ENCODE measurements at places on chromosomes 3 and 15.

DNA sequence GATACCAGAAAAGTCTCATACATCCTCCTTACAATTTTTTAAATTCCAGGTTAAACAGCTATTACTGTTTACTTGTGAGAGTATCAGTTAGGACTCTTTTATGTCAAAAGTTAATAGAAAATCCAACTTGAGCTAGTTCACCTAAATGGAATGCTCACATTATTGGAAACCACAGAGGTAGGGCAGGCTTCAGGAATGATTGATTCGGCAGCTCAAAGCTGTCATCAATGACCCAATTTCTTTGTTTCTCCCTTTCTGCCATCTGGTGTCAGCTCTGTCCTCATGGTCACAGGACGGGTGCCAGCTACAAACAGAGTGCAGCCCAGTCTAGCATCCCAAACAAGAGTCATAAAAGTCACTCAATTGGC lies 32.2 kb downstream of the CFAP20DC start:
- DNase-seq: no peak

- no peak for DNase-seq
These were observed 6.8 kb downstream of the ARPP21 start for GRCh38 chr3:35646081-35646480.

DNA sequence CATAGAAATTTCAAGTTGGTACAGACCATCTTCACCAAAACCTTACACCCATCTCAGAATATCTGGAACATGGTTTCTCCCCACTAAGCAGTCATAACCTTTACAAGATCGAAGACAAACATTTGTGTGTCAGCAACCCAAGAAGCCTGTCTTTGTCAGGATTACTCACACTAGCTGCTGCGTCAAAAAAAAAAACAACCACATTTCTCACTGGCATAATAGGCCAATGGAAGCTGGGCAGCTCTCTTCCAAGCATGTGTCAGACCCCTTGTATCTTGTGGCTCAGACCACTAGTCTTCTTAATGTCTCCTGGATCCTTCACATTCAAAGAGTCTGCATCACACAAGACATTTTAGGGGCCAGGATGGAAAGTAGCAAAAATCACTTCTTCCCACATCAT lies 266.9 kb upstream of the IGF1R start:
- no peak for DNase-seq

GRCh38 chr3:134768116-134768515 lies 26.9 kb upstream of the EPHB1 start:
- no peak for DNase-seq

DNA sequence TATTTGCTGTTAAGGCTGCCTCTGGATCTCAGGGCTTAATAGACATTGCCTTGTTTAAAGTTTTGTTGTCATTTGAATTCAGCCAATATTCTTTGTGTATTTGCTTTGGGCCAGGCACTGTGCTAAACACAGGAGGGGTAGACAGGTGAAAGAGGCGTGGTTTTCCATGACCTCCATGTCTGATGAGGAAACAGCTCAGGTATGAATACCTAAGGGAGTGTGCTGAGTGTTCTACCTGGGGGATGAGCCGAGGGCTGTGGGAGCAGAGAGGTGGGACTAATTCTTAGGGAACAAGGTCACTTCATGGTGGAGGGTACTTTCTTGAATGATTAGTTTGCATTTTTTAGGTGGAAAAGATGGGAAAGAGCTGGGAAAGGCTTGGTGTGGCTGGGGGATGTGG lies 108.2 kb downstream of the THSD4 start:
- no peak for DNase-seq

GRCh38 chr3:46208167-46208704 lies at the start of gene CCR1:
Gene CCR1 (minus strand): TSS chr3:46208313. CDS start chr3:46204313, 4,000 bp downstream.
- DNase-seq: peak; percentile 45

Measured in naive B cell (primary cell).